ENCODE measurements at places on chromosomes 6 and 20.

- DNase-seq = no peak
Observed at GRCh38 chr6:109096208-109096607, 901 bp downstream of the CEP57L1 start.

- peak; percentile 56 for DNase-seq
Observed at GRCh38 chr6:37024656-37025337, 19.3 kb downstream of the FGD2 start.

GRCh38 chr20:22794200-22794599 is 209.8 kb upstream of the FOXA2 start:
- DNase-seq = no peak

DNA sequence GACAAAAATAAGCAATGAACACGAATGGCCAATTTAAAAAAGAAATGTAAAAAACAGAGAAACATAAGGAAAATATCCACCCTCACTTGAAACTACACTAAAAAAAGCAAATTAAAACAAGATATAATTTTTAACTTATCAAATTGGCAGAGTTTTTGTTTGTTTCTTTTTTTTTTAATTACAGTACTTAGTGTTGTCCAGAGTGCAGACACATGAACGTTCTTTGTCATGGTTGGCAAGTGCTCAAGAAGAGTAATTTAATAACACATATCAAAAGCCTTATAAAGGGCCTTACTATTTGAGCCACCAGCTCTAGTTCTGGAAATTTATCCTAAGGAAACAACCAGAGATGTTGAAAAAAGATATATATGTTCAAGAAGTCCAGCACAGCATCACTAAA is 142.3 kb downstream of the ATXN1 start:
- DNase-seq = peak; percentile 9

GRCh38 chr6:125314009-125314581 is 12.3 kb upstream of the HDDC2 start:
- no peak for DNase-seq

DNA sequence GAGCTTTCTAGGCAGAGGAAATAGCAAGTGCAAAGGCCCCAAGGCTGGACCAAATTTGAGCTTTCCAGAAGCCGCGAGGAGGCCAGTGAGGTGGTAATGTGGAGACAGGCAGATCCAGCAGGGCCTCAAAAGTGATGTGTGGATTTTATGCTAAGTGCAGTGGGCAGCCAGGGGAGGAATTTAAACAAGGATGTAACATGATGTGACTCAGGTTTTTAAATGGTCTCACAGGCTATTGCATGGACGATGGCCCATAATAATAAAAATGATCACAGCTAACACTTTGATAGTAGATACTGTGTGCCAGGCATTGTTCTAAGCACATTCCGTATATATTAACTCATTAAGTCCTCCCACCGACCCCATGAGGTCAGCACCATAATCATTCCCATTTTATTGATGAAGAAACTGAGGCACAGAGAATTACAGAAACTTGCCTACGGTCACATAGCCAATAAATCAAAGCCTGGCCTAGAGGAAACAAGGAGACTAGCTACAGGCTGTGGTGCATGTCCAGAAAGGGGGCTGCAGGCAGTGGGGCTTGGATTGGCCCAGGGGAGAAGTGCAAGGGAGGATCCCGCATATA is 18.0 kb upstream of the PREX1 start:
- no peak for DNase-seq

GRCh38 chr20:58069796-58070663 is 158.4 kb downstream of the ANKRD60 start:
- DNase-seq = no peak

DNA sequence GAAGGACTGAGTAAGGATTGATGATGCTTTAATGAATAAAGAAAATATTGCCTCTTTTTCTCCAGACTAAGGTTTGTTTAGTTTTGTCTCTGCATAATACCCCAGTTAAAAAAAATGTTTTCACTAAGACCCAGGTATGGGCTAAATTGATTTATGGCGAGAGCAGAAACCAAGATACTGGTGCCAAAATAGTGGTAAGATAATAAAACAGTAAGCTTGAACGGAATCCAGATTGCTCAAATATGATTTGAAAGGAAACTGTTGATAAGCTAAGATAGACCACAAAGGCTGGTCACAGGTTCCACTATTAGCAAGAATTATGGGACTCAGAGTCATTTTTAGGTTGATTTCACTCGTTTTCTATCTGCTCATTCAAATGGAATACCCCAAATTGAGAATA is 831.2 kb downstream of the EPHA7 start:
- no peak for DNase-seq

DNA sequence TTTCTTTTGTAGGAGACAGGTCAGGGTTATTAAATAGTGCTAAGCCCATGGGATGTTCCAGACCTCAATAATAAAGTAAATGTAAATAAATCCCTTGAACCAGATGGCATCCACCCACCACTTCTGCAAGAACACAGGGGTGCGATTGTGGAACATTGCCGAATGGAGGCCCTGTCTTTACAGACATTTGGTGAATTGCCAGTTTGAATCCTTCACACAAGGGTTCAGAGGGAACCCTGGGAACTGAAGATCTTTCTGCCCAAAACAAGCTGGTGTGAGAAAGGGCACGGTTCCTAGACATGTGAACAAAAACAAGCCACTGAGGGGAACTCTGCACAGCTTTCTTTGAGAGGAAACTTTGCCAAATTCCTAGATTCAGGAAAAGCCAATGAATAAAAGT is 30.2 kb upstream of the RNF8 start:
- peak; percentile 96 for DNase-seq

DNA sequence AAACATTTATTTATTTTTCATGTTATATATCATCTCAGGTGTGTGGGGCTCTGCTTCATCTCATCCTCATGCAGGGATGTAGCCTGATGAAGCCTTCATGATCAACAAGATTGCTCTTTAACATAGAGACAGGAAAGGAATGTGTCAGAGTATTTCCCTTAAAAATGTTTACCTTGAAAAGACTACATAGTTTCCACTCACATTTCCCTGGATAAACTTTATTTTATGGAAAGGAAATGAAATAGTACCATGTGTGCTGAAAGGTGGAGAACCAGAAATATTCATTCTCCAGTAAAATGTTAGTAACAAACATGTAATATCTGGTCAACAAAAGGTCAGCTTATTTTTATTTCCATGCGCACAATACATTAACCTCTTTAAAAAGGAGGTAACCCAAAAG is 155.8 kb downstream of the GRM1 start:
- DNase-seq = no peak

DNA sequence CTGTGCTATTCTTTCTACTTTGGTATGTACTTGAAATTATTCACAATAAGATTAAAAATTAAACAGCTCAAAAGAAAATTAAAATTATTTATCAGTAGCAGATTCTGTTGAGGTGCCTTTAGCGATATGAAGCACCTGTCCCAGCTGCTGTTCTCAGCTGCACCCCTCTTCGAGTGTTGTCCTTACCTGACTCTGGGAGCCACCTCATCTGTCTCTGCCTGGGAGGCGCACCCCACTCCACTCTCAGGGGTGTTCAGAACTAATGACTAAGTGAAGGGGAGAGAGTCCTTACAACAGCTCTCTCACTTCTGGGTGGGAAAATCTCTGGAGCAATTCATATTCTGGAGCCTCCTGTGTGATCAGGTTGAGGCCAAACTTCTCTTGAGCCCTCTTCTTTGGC is 745.7 kb downstream of the RFPL4B start:
- no peak for DNase-seq

DNA sequence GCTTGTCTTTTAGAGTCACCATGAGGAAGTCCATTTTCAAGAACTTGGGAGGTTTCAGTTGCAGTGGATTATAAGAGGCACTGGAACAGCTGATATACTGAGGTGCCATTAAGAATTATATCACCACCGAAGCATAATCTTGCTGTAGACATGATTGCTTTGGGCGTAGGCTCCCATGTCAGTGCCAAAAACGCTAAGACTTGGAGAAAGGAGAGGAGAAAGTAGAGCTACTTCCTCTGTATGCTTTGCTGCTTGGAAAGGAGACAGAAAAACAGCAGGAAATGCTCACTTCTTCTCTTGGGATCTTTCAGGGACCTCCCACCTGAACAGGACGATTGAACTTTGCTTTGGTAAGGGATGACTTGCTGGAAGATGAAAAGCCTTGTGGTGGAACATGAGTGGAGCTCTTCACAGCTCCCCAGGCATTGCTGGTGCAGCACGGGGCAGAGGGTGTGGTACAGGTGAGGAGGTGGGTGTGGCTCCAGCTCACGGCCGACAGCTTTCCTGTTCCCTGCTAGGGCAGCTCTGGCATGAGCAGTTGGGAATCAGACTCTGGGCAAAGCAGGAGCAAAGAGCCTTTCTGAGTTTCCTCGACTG is 190.4 kb upstream of the JAG1 start:
- no peak for DNase-seq

GRCh38 chr20:44851545-44851944 is 34.0 kb upstream of the YWHAB start:
- no peak for DNase-seq

DNA sequence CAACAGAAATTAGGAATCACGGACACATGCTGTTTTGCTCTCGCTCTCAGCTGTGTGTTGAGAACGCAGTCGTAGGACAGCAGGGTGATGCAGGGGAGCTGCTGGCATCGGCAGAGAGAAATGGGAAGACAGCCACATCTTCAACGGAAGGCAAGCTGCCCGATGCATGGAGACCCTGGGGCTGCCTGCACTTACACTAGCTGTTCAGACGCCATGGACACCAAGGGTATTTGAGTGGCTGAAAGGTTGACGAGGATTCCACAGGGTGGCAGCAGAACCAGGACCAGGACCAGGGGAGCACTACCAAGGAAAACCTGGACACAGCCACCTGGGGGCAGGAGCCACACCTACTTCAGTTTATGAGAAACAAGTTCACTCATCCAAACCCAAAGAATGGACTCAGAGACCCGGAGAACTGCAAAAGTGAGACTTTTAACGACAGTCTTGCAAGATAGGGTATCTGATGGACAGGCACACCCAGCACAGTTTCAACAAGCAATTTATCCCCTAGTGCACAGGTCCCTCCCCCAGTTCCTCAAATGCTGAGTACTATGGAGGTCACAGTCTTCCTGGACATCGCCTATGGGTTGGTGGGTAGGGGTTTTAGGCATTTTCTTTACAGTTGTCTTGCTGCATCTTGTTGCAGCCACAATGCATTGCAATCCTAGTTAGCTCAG is 56.3 kb upstream of the ENTPD6 start:
- peak; percentile 71 for DNase-seq

- no peak for DNase-seq
Observed at GRCh38 chr6:44250067-44250717, 3.3 kb downstream of the HSP90AB1 start.

GRCh38 chr6:52566201-52566600 is 10.7 kb downstream of the TRAM2 start:
- no peak for DNase-seq

DNA sequence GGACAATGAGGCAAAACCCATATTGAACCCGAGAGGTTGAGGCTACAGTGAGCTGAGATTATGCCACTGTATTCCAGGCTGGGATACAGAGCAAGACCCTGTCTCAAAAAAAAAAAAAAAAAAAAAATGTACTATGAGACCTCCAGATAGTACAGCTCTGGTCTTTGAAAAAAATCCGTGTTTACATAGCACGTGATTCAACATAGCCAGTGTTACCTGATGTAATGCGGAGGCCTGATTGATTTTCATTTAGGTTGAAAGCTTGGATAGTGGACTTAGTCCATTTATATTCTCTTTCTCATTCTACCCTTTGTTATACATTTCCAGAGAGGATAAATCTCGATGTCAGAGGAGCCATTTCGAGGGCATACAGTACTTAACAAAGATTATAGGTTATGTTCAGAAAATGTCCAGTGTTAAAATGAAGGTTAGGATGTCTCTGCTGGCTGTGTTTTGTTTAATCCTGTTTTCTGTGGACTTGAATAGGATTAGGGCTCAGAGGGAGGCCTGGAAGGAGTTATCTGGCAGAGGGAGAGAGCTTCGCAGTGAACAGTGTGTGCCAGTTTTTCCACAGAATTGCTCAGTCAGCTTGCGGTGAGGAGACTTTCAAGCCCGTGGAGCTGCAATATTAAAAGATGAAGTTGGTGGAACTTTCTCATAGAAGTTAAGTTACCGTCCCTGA is 33.9 kb upstream of the BCLAF1 start:
- no peak for DNase-seq

- no peak for DNase-seq
Observed at GRCh38 chr6:67459556-67459955, 1175.5 kb upstream of the ADGRB3 start.

- no peak for DNase-seq
Observed at GRCh38 chr6:13474360-13474759, 13.0 kb downstream of the GFOD1 start.

DNA sequence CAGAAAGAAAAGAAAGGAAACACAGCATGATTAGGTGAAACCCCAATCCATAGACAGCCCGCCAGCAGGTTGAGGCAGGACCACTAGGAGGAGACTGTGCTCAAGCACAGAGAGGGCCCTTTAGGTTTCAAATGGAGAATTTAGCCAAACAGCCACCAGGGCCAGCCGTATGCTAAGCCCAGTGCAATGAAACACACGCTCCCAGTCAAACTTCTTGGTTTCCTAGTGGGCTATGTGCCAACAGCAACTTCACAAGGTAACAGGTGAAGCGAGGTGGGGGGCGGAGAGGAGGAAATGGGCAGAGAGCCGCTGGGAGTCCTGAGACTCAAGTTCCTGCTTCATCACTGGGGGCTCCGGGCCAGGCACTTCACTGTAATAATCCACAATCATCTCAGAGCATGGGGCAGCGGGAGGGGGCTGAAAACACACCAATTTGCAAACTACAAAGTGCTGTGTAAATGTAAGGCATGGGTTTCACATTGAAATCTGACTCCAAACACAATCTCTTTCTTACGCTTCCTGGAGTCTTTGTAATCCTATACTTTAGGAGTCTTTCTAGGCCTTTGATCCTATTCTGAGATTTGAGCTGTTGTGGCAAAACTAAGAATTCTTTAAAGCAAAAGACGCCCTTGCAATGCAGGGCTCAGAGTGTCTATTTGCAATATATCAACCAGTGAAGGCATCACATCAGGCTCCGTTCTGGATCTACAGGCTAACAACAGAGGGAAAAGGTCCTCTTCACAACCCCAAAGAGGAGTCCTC is 117.3 kb downstream of the OPRM1 start:
- DNase-seq = no peak

GRCh38 chr20:19531446-19531845 is 226.6 kb upstream of the RIN2 start:
- DNase-seq = no peak

DNA sequence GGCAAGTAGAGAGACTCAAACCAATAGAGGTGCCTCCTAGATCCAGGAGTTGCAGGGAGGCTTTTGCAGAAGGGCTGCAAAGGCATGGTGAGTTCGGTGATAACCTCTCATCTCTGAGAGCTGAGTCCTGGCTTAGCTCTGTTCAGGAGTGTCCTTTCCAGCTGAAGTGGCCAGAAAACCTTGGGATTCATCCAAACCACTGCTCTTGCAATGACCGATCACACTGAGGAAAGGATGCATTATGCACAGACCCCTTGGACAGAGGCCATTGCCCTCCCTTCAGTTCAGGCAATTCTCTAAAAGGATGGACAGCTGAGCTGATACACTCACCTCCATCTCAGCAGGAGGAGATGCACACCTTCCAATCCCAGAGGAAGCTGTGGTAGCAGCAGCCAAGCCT is 158.8 kb upstream of the ENPP5 start:
- no peak for DNase-seq

Data from NCI-H446 (cell line).